ENCODE measurements at places on chromosomes 5 and 9.

DNA sequence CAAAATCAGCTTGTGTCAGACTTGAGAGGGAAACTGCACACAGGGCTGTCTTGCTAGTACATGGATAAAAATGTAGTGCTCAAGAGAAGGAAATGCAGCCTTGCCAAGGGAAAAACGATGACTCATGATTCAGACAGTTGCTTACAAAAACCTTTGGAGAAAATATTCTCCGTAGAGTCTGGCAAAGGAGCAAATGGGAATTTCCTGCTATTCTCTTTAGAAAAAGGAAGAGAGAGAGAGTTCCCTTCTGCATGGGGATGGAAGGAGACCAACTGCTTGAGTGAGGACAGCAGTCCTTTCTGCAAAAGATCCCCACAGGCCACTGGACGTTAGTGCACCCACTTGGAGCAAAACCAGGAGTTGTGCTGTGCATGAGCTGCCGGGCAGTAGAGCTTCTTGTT lies 7.6 kb downstream of the IFNB1 start:
- DNase-seq, result no peak

DNA sequence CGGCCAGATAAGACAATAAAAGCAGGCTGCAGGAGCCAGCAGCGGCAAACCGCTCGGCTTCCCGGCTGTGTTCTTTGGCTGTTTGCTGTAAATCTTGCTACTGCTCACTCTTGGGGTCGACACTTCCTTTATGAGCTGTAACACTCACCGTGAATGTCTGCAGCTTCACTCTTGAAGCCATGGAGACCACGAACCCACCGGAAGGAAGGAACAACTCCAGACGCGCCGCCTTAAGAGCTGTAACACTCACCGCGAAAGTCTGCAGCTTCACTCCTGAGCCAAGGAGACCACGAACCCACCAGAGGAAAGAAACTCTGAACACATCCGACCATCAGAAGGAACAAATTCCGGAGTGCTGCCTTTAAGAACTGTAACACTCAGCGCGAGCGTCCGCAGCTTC lies 451.7 kb downstream of the AGTPBP1 start:
- no peak for DNase-seq

- no peak for DNase-seq
Observed at GRCh38 chr9:19492775-19493173, 84.0 kb downstream of the ACER2 start.

- no peak for DNase-seq
Observed at GRCh38 chr5:13107537-13107936, 837.0 kb downstream of the DNAH5 start.

- DNase-seq, result peak; percentile 49
Observed at GRCh38 chr9:96453625-96454024, 3.7 kb downstream of the HABP4 start.

DNA sequence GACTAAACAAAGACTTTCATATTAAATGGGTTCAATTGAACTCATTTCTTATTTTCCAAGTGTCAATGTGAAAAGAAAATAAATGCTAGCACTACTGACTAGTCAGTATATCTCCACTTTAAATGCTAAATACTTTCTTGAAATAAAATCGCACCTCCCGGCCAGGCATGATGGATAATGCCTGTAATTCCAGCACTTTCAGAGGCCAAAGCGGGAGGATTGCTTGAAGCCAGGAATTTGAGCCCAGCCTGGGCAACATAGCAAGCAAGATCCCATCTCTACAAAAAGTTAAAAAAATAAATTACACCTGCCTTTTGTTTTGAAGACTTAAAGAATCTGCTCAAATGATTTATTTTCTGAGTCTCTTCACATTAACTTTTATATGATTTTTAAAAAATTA lies 34.7 kb downstream of the WDR36 start:
- no peak for DNase-seq

- DNase-seq, result no peak
Observed at GRCh38 chr5:88364991-88365390, 96.3 kb upstream of the TMEM161B start.

DNA sequence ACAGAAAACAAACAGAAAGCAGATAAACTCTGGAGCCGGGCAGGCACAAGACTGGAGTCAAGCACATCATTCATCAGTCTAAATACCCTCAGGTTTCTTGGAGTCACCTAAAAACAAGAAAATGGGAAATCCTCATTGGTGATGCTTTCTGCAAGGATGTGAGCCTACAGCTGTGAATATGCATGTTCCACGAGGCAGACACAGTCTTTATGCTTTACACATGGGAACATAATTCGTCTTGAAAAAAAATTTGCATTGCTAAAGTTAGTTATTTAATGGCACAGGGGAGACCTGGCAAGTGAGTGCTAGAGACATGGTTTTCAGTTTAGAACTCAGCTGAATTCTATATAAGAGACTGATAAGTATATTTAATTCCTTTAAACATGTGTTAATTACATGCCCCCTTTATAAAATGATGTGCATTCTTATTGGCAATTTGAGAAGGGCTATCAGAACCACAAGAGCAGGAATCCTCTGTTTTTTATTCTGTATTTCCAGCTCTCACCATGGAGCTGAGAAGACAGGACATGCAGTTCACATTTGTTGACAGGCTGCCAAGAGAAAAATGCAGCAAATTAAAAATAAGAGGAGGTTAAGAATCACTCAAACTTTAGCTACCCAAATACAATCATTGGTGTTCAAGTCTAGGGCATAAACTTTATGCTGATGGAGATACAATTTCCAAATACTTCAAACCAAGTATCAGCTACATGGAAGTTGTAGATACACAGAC lies 438.0 kb upstream of the MPDZ start:
- DNase-seq, result no peak

DNA sequence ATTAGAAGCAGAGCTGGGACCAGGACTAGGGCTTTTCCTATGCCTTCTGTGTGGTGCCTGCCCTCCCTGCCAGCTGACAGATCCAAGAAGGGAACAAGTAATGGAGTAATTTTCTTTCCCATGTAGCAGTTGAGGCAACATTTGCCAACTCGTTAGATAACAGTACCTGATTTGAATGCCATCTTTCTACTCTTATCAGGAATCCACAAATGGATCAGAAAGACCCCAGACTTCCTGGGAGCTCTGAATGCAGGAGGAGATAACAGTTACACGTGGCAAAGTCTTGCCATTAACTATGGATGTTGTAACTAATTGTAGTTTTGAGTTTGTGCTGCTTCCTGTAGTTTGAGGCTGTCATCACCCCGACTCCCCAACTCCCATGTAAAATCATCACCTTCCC lies 39.2 kb downstream of the RCL1 start:
- no peak for DNase-seq

DNA sequence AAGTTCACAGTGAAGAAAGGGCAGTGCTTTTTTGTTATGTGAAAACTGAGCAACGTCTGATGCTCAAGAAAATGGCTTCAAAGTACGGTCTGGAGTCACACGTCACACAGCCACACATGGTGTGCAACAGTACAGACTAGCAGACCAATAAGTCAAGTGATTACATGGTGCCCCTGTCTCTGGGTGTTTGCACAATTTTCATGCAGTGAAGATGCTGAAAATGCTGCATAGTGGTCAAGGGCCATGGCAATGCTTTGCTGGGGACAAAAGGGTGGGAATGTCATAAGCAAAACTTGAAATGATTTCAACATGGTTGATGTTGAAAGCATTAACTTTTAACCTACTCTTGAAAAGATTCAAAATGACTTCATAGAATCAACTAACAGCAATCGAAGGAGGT lies 231.2 kb downstream of the EBF1 start:
- DNase-seq, result no peak

Measured in 8988T (cell line).